ENCODE measurements at places on chromosomes 3 and 15.

- DNase-seq: no peak
Measured at GRCh38 chr15:77475898-77476297, 55.2 kb downstream of the HMG20A start.

DNA sequence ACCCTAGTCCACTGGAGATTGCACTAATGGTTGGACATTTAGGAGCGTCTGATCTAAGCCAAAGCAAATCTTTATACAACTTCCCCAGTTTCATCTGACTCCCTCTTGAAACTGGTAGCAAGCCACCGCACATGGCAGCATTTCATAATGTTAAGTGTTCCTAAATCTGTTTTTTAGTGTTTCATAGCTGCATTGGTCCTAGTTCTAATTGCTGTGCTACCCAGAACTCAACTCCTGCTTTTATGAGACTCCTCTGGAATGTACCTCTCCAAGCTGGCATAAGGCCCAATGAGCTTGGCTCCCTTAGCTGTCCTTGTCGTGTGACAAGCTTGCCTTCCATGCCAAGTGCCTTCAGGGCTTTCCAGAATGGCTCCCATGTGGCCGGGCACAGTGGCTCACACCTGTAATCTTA, 65.3 kb upstream of the FLNB start:
- DNase-seq: no peak

- no peak for DNase-seq
Measured at GRCh38 chr3:22392859-22393258, 641.8 kb upstream of the ZNF385D start.

- DNase-seq: no peak
Measured at GRCh38 chr3:84683493-84683892, 275.3 kb upstream of the CADM2 start.

DNA sequence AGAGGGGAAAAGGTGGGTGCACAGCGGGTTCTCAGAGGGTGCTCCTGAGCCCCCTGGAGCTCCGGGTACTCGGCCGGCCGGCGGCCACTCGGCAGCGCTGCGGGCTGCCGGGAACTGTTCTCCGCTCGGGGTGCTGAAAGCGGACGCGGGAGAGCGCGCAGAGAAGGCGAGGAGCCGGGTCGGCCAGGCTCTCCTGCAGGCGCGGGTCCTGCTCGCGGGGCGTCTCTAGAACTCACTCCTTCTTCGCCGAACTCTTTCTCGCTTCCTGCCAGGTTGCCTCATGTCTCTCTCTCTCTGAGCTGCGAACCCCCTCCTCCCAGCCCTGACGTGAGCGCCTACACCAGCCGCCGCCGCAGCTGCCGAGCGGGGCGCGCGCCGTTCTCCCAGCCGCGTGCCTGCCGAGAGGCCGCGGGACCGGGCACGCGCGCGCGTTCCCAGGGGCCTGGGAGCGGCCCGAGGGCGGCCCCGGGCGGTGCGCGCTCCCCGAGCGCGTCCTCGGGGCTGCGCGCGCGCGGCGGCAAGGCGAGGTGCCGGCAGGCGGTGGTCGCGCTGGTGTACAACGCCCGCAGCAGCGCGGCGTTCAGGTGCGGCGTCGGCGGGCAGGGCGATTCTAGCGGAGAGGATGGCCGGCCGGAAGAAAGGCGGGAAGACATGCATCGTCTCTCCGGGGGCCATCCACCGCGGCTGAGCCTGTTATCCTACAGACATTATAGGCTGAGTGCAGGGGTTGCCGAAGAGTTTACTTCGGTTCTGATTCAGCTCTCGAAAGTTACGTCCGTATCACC, at the start of gene PEX5L:
TSS of gene PEX5L (minus strand) at position 267 of the 785 bp plus-strand sequence. CDS start 338 bp downstream, outside the sequence.
- DNase-seq: no peak
